ENCODE measurements at places on chromosomes 5 and 9.

GRCh38 chr9:111102793-111103464, 64.7 kb upstream of the LPAR1 start:
- DNase-seq, result no peak

DNA sequence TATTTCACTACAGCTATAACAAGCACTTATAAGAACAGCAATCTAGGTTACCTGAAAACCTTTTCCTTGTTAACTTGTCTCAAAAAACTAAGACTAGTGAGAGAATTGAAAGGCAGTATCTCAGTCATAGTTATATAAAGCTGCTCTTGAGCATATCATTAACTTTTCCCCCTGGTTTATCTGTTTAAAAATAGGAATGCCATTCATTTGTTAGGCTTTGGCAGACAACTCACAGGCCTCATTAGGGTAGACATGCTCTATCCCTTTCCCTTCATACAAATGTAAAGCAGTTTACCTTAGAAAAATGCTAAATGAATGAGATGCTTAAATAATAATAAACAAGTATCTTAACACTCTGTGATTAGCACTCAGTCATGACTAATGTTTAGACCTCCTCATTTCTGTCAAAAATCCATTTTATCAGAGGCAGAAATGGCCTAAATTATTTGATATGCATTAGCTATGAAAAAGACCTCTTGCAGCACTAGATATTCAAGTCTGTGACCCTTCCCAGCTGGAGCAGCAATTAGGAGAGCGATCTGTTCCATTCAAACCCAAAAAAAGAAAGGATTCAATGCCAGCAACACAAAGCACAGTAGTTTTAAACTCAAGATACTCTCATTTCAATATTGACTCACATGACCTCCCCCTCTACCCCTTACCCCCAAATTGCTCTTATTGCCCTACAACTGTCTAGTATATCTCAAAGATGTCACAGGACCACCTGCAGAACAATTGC, 1578.8 kb upstream of the WWC1 start:
- DNase-seq, result no peak

GRCh38 chr5:52656569-52657246, 131.0 kb upstream of the ITGA1 start:
- DNase-seq, result no peak

DNA sequence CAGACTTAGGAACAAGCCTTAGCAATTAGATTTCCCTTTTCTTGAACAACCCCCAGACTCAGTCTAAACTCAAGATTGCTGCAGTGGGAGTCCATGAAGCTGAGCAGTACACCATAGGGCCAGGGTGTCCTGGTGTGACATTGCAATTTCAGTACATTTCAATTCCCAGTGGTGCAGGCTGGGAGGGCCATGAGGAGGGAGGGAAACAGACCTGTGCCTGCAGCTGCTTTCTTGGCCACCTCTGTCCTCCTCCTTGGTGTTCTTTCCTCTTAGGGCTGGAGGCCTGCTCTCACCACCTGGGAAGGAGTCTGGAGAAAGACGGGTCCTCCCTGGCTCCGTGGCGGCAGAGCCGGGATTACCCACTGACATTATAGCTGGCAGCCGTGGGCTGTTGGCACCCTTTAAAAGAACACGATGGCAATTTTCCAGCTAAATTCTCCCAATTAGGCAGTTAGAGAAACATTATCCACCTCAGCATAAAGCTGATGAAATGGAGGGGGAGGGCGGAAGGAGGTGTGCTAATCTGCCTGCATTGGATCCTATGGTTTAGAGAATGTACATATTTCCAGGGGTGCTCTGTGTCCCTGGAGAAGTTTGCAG, 186.4 kb downstream of the SLIT3 start:
- DNase-seq, result no peak

- DNase-seq, result no peak
These were observed 1.6 kb upstream of the SEC16A start for GRCh38 chr9:136484153-136485048.

DNA sequence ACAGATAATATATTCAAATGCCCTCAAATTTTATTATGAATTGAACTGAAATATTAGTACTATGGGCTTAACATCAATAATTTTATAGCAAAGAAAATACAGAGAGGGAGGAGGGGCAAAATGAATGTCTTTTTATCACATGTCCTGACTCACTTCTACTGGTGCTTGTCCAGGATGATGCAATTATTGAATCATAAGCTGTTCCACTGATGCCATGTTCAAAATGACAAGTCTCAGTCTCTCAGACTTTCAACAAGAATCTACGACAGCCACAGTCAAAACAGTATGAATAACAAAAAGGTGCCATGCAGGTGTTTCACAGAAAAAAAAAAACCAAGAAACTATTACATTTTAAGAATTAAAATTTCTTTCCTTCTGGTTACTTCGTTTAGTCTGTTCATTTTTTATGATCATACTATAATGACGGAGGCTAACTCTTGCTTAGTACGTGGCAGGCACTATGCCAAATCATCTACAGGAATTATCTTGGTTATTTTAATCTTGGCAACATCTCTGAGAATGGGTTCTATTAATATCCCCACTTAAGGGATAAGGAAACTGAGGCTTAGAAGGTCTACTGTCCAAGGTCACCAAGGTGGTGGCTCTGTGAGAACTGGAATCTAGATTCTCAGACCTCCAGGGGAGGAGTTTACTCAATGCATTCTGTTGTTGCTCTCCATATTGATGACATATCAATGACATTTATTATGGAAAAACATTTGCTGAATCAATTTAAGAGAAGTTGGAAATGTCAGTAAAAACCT, 61.5 kb downstream of the NR3C1 start:
- no peak for DNase-seq

GRCh38 chr9:120904978-120905301, 21.7 kb downstream of the TRAF1 start:
- no peak for DNase-seq

DNA sequence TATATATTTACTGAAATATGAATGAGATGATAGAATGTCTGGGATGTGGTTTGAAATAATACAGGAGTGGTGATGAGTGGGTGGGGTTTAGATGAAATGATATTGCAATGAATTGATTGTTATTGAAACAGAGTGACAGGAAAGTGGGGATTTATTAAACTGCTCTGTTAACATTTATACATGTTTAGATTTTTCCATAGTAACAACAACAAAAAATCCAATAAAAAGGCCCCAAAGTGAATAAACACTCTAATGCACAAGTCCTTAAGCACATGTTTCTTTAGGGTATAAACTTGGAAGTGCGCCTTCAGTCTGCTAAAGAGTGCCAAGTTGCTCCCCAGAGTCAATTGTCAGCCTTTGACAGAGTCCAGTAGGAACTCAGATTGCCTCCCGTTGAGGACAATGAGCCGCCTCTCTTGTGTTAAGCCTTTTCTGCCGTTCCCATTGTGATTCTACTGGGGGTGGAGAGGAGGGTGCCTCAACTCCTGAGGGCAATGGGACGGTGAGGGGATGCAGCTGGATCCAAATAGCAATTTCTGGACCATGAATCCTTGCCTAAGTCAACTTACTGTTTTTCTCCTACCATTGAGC, 112.3 kb downstream of the SLC28A3 start:
- DNase-seq, result no peak

Data from activated CD8-positive, alpha-beta memory T cell treated with anti-CD3 and anti-CD28 coated beads for 1 hour (primary cell).